ENCODE measurements at places on chromosomes 4 and X.
A peak's percentile ranks its signal among the peaks of the same experiment; 100 is the strongest.

DNA sequence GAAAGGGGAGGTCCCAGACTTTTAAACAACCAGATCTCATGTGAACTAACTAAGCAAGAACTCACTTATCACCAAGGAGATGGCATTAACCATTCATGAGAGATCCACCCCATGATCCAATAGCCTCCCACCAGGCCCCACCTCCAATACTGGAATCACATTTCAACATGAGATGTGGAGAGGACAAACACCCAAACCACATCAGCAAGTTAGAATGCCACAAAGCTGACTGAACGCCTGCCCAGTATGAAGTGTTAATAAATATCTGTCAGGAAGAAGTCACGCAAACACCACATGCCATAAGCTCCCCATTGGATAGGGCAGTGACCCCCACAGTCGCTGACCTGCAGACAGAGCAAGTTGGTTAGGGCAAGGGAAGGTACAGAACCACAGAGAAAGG lies 14.3 kb downstream of the SLC10A6 start:
- H3K27me3 ChIP-seq, result no peaks in the 10 kb centered on the region
- no peaks in the 10 kb centered on the region for H3K4me1 ChIP-seq
- no peak overlapping the region for H3K27ac ChIP-seq
- no peaks in the 10 kb centered on the region for H3K36me3 ChIP-seq

DNA sequence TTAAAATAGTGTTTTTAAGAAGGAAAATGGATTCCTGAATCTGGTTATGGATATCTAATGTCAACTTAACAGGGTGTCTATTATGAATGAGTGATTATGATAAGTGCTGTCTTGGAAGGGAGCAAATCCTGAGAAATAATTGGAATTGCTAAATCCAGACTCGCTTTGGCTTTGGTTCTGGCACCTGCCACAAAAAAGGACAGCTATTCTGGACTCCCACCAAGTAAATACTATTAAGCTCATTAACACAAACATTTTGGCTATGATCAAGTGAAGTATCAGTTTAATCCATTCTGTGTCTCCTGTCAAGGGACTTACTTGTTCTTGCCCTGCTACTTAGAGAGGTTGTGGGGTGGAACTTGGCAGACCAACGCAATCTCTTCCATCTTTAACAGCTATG lies 403.7 kb downstream of the CENPC start:
- DNase-seq, result no peak
- no peaks in the 10 kb centered on the region for H3K4me1 ChIP-seq
- H3K36me3 ChIP-seq, result no peaks in the 10 kb centered on the region
- no peak overlapping the region for H3K27ac ChIP-seq
- H3K27me3 ChIP-seq, result no peaks in the 10 kb centered on the region

DNA sequence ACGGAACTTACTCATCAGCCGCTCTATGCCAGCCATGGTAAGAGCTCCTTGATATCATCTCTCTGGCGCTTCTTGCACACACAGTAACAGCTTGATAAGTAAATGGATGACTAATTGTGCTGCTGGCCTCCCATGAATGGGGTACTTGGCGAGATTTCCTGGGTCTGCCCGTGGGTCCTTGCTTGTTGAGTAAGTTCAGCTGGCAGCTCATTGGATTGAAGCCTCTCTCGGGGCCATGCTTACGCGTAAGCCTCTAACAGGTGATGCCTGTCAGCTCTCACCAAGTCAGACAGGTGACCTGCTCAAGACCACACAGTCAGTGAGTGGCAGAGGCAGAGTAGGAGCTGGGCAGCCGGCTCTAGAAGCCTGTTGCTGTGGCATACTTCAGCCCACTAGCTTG lies 7.7 kb downstream of the NSG1 start:
- H3K36me3 ChIP-seq, result peaks cover 2% of the 10 kb centered on the region
- H3K4me1 ChIP-seq, result no peaks in the 10 kb centered on the region

DNA sequence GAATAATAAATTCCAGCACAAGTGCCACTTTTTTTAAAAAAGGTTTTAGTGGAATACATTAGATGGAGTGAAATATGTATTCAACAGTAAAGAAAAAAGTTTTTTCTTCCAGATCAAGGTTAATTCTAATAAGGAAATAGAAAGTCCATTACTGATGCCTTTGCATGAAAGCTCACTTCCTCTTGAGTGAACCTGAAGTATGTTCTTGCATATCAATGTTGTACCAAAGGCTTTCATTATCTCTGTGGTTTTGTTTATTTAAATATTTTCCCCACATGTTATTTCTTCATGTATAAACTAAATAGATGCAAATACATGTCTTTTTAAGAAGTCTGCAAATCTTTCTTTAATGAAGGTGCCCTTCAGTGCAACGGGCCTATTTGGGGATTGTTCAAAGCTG lies 307.9 kb downstream of the C4orf33 start:
- H3K27ac ChIP-seq, result no peak overlapping the region
- DNase-seq, result no peak
- H3K4me3 ChIP-seq, result no peak overlapping the region
- H3K27me3 ChIP-seq, result no peaks in the 10 kb centered on the region
- no peaks in the 10 kb centered on the region for H3K4me1 ChIP-seq

DNA sequence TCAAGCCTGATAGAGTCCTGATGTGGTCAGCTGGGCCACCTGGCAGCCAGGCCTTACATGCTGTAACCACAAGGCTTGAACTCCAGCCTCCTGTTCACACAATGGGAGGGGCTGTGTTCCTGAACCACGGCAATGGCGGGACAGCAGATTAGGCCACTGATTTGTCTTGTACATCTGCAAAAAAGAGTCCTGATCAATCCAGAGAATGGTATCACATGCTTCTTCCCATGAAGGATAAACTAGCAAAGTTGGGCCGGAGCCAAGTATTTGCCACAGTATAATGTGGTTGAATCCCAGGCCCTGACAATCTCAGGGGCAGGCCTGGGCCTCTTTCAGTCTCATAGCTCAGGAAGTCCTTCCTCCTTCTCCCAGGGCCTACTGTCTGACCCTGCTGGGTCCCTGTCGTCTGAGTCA lies 2182.5 kb upstream of the AGA start:
- H3K36me3 ChIP-seq, result no peaks in the 10 kb centered on the region
- no peak for DNase-seq
- H3K4me1 ChIP-seq, result no peaks in the 10 kb centered on the region
- no peak overlapping the region for H3K4me3 ChIP-seq
- H3K27me3 ChIP-seq, result no peaks in the 10 kb centered on the region
- no peak overlapping the region for H3K27ac ChIP-seq

DNA sequence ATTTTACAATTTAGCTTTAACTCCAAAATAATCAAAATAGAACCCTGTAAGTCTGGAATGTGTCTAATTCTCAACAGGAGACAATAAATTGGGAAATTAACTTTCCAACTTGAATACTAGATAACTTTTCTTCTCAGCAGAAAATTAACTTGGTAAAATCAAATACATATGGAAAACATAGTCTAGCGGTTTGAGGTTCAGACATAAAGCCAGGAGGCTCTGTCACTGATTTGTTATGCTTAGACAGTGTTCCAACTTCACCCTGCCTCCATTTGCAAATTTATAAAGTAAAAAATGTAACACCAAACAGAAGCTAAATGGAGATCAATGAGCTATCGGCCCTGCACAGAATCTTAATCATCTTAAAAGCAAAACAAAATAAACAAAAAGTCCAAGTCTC lies 46.3 kb downstream of the TBCK start:
- H3K4me3 ChIP-seq, result no peak overlapping the region
- no peak overlapping the region for H3K27ac ChIP-seq

DNA sequence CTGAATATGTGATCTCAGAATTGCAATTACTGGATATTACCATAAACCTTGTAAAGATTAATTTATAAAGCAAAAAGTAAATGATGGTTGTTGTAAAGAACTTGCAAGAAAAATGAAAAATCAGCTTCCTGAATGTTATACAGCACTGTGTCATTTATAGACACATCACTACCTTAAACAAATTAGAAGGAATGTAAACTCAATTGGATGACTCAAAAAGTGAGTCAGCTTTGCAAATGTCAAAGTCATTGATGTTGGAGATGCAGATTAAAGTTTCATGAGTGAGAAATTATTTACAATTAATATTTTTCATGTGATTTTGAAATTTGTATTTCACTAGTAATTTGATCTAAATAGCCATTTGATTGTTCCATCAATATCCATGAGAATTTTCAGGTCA lies 193.2 kb downstream of the RAPGEF2 start:
- H3K4me1 ChIP-seq, result peaks cover 22% of the 10 kb centered on the region
- no peaks in the 10 kb centered on the region for H3K36me3 ChIP-seq
- no peaks in the 10 kb centered on the region for H3K27me3 ChIP-seq
- no peak overlapping the region for H3K4me3 ChIP-seq
- DNase-seq, result no peak

DNA sequence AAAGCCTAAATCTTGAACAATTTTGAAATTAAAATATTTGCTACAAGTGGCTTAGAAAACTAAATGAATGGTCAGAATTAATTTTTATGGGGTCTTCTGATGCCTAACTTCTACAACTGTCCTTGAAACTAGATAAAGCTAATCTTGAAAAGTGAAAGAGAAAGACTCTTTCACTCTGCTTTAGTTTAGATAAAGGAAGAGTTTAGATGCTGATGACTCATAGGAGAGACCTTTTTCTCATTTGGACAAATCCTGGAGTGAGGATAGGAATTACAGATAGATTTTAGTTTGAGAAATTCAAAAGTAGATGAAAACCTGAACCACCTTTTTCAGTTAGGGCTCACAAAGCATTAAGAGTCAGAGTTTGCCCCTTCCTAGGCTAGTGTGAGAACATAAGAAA lies 342.3 kb upstream of the GRID2 start:
- DNase-seq, result no peak
- no peaks in the 10 kb centered on the region for H3K4me1 ChIP-seq
- H3K27me3 ChIP-seq, result no peaks in the 10 kb centered on the region

GRCh38 chr4:41175794-41176193 lies 38.5 kb downstream of the APBB2 start:
- no peak for DNase-seq
- no peaks in the 10 kb centered on the region for H3K36me3 ChIP-seq
- H3K27me3 ChIP-seq, result peaks cover 7% of the 10 kb centered on the region
- no peak overlapping the region for H3K27ac ChIP-seq
- H3K4me1 ChIP-seq, result no peaks in the 10 kb centered on the region

GRCh38 chrX:40154853-40155588 lies 57.3 kb upstream of the BCOR start:
- peaks cover 67% of the 10 kb centered on the region for H3K27me3 ChIP-seq
- peak overlapping the region; percentile 80 for H3K27ac ChIP-seq
- DNase-seq, result peak; percentile 52

GRCh38 chr4:184889666-184890335 lies 64.0 kb upstream of the ACSL1 start:
- H3K27ac ChIP-seq, result no peak overlapping the region
- no peaks in the 10 kb centered on the region for H3K36me3 ChIP-seq
- no peak for DNase-seq
- peaks cover 18% of the 10 kb centered on the region for H3K27me3 ChIP-seq
- H3K4me3 ChIP-seq, result no peak overlapping the region

DNA sequence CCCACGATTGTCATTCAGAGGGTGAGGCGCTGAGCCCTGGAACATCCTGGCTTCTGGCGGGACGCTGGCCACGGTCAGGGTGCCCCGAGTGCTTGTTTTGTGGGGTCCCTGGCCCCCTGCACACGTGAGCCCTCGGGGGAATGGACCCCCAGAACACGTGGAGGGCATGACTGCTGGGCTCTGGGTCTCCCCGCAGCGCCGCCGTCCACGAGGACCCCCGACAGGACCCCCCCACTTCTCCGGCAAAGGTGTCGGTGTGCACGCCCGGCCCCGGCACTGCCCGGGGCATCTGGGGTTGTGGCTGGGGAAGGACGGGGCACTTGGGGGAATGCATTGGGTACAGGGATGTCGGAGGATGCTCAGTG lies 13.9 kb upstream of the GTPBP6 start:
- peaks cover 8% of the 10 kb centered on the region for H3K27me3 ChIP-seq
- no peak for DNase-seq
- no peak overlapping the region for H3K4me3 ChIP-seq
- no peak overlapping the region for H3K27ac ChIP-seq
- H3K36me3 ChIP-seq, result peaks cover 22% of the 10 kb centered on the region
- H3K4me1 ChIP-seq, result peaks cover 2% of the 10 kb centered on the region

- DNase-seq, result no peak
- H3K27ac ChIP-seq, result no peak overlapping the region
- no peak overlapping the region for H3K4me3 ChIP-seq
- no peaks in the 10 kb centered on the region for H3K36me3 ChIP-seq
- H3K27me3 ChIP-seq, result peaks cover 5% of the 10 kb centered on the region
- H3K4me1 ChIP-seq, result no peaks in the 10 kb centered on the region
Observed at GRCh38 chr4:155837203-155837796, 28.8 kb downstream of the ASIC5 start.

GRCh38 chr4:24507439-24507838 lies 76.9 kb downstream of the DHX15 start:
- no peaks in the 10 kb centered on the region for H3K27me3 ChIP-seq
- H3K4me1 ChIP-seq, result no peaks in the 10 kb centered on the region
- H3K36me3 ChIP-seq, result peaks cover 18% of the 10 kb centered on the region
- H3K27ac ChIP-seq, result no peak overlapping the region

- H3K4me1 ChIP-seq, result peaks cover 3% of the 10 kb centered on the region
- no peaks in the 10 kb centered on the region for H3K36me3 ChIP-seq
- DNase-seq, result no peak
- no peak overlapping the region for H3K4me3 ChIP-seq
Observed at GRCh38 chr4:56662782-56663468, 18.2 kb downstream of the HOPX start.

DNA sequence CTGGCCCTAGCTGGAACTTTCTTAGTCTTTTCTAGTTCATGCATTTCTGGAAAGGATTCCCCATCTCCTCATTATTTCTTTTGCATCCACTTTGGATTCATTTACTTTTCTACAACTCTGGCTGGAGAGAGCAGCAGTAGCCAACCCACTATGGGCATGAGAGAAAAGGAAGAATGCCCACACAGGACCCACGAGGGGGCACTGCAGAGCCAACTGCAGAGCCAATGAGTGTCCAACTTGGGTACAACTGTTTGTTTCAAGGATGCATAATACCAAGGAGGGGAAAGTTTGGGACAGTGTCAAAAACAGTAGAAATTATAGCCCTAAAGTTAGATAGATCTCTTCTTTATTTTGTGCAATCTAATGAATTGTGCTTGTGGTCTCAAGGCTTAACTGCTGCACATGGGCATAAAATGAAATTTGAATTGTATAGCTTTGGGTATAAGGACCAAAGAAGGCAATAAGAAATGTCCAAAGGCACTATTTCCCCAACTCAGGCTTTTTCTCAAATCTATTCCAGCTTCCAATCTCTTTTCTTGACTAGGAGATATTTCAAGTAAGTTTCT lies 230.6 kb downstream of the NSUN7 start:
- H3K36me3 ChIP-seq, result no peaks in the 10 kb centered on the region
- no peaks in the 10 kb centered on the region for H3K4me1 ChIP-seq
- DNase-seq, result no peak
- H3K27ac ChIP-seq, result no peak overlapping the region

DNA sequence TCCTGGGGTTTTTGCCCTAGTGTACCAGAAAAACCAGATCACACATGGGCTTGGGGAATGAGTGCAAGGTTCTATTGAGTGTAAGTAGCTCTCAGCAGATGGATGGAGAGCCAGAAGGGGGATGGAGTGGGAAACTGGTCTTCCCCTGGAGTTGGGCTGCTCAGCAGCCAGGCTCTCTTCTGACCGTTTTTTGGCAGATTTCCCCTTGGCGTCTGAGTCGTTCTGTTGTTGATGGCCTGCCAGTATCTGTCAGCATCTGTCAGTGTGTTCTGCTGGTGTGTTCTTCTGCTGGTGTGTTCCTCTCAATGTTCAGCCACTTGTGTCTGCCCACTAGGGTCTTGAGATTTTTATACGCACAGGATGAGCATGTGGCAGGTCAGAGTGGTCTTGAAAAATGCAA lies 633.9 kb upstream of the CPEB2 start:
- H3K36me3 ChIP-seq, result no peaks in the 10 kb centered on the region
- no peak for DNase-seq
- H3K4me1 ChIP-seq, result no peaks in the 10 kb centered on the region
- no peak overlapping the region for H3K4me3 ChIP-seq
- H3K27me3 ChIP-seq, result no peaks in the 10 kb centered on the region
- H3K27ac ChIP-seq, result no peak overlapping the region

All from activated T-cell treated with anti-CD3 and anti-CD28 coated beads, Interleukin-2, amount 50 U/mL, for 24 hours (primary cell).